ENCODE measurements at places on chromosomes 5 and 9.

DNA sequence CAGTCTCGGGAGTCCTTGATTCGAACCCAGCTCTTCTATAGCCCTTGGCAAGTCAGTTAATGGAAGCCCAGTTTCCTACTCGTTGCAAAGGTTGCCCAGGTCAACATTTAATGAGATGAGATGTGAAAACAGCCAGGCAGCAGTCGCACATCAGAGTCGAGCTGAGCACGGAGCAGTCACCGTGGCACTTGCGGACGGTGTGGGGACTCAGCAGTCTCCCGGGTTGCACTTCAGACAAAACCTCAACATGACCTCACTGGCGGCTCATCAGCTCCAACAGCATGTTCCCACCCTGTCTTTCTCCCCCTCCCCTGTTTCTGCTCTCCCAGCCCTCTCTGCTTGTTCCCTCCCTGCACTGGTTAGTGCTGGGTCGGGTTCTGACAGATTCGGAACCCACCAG lies 35.8 kb downstream of the UBE2QL1 start:
- no peak for DNase-seq

GRCh38 chr5:134982230-134982629 lies 14.5 kb downstream of the CATSPER3 start:
- peak; percentile 16 for DNase-seq

DNA sequence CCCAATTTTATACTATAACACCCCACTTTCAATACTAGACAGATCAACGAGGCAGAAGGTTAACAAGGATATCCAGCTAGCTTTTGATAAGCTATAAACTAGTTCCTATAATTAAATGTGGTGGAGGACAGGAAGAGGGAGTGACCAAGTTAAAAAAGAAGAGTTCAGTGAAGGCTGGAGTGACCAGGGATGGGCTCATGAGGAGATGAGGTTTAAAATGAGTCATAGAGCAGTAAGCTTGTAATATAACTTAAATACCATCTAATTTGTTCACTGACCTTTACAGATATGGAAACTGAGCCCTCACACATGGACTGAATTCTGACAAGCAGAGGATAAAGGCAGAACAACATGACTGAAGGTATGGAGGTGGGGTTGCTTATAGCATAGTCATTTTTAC lies 284.5 kb downstream of the SPATA31D1 start:
- peak; percentile 66 for DNase-seq

GRCh38 chr9:97811533-97812246 lies 41.3 kb upstream of the FOXE1 start:
- DNase-seq: peak; percentile 55

DNA sequence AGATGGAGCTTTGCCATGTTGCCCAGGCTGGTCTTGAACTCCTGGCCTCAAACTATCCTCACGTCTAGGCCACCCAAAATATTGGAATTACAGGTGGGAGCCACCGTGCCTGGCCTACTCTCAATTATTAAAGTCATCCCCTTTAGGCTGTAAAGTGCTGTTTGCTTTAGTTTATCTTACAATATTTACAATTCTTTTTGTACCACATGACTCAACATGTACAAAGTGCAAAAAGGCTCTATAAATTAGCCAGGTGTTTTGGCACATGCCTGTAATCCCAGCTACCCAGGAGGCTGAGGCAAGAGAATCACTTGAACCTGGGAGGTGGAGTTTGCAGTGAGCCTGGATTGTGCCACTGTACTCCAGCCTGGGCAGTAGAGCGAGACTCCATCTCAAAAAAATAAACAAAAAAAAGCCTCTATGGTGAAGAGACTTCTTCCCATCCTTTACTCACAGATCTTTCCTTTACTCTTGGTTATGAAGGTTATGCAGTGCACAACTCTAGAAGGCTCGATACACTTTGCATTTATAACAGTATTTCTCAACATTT lies 28.5 kb upstream of the MLLT3 start:
- no peak for DNase-seq

DNA sequence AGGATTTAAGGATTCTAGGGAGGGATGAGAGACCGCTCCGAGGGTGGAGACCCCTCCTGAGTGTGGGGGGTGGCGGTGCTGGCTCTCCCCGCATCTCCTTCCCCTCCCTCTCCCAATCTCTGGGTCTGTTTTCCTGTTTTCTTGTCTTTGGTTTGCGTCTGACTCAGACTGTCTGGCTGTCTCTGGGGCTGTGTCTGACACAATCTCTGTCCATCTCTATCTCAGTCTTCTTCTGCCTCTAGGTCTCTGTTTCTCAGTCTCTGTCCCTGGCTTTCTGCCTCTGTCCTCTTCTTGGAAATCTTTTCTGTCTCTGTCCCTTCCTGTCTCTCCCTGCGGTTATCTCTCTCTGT lies 196 bp upstream of the GRM6 start:
- DNase-seq: peak; percentile 9

DNA sequence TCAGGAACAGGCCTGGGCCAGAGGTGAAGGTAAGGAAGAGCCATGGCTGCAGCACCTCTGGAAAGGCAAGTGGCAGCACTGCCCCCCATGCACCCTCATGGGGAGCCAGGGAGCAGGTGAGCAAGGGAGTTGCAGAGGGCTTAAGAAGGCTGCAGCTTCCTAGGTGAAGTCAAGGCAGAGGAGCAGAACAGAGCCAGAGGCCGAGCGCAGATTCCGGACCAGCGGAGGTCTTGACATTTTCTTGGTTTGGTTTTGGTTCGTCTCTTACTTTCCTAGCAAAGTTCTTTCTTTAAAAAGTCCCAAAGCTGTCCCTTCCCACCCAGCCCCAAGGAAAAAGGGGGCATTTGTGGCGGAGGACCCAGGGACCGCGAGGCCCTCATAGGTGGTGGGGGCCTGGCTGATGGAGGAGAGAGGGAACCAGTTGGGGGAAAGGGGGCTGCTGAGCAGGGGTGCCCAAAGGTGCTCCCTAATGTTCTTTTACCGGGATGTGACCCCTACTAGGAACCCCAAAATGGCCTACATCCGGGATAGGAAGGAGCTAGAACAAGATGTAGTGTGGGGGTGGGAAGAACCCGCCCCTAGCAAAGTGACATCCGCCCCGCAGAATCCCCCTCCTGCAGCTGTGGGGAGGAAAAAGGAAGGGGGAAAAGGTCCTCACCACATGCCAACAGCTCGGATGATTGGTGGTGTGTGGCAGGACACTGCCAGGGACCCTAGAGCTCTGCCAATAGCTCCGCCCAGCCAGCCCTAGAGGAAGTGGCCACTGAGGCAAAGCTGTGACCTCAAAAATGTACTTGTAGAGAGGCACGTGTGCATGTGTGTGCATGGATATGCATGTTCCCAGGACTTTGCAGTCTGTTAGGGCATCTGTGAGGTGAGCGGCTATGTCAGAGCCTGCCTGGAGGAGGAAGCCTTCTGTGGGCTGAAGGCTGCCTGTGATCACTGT lies 914 bp upstream of the CD72 start:
- DNase-seq: no peak

- DNase-seq: peak; percentile 88
Measured at GRCh38 chr9:120066315-120066714, 513.7 kb downstream of the CDK5RAP2 start.

DNA sequence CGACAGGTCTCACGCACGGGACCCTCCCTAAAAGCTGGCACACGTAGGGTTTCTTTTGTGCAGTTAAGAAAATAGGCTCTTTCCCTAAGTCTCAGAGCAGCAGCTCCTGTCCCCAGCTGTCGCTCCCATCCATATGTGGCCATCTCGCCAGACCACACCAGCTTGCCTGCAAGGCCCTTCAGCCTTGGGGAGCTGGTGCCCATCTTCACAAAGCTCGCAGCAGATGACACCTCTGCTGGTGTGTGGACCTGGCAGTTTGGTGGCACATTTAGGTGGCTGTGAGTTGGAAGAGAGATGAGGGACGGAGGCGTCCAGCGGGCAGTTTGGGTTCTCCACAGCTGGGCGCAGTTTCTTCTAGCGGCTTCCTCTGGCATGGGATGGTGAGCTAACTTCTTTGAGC lies 239.0 kb downstream of the FANCC start:
- DNase-seq: no peak

DNA sequence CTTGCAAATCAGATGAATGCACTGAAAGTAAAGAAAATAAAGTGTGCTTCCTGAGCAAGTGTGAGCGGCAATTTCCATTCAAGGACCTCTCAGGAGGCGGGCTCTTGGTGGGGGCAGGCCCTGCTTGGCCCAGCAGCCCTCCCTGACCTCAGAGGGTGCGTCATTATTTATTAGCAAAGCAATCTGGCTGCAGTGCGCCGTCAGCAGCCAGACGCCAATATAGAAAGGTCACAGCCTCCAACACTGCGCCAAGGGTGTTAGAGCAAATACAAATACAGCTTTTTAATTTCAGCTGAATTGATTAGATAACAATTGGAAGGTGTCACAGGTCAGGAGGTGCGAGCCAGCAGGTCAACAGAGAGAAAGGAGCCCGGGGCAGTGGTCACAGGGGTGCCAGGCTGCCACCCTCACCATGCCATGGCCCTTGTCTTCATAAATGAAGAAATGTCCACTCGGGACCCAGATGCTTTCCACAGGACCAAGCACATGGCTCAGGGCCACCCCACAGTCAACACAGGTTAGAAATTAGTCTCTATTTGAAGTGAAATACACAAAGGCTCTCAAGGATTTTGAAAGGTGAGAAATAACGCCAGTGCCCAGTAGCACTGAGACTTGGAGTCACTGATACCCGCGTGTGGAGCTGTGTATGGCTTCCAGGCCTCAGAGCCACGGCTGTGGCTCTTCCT lies 309.8 kb downstream of the IRX2 start:
- DNase-seq: no peak

DNA sequence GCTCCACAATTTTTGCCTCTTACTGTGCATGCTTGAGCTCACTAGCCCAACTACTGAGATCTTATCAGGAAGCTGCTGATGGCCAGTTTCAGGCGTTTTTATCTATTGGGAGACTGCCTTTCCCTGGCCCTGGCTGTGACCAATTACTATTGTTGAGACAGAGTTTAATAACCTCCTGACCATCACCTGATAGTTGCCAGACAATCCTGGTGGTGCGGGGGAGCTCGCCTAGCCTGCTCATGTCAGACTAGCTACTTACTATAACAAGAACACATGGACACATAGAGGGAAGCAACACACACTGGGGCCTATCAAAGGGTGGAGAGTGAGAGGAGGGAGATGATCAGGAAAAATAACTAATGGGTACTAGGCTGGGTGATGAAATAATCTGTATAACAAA lies 13.0 kb upstream of the OXCT1 start:
- DNase-seq: no peak

- DNase-seq: no peak
Measured at GRCh38 chr9:16336833-16337232, 533.6 kb downstream of the BNC2 start.

- peak; percentile 68 for DNase-seq
Measured at GRCh38 chr9:121636341-121636865, 15.0 kb upstream of the DAB2IP start.

Measured in GM23248 (cell line).